ENCODE measurements at places on chromosomes 3 and 15.
A peak's percentile ranks its signal among the peaks of the same experiment; 100 is the strongest.

- DNase-seq, result peak; percentile 83
These were observed 15.2 kb downstream of the SSUH2 start for GRCh38 chr3:8629151-8630021.

DNA sequence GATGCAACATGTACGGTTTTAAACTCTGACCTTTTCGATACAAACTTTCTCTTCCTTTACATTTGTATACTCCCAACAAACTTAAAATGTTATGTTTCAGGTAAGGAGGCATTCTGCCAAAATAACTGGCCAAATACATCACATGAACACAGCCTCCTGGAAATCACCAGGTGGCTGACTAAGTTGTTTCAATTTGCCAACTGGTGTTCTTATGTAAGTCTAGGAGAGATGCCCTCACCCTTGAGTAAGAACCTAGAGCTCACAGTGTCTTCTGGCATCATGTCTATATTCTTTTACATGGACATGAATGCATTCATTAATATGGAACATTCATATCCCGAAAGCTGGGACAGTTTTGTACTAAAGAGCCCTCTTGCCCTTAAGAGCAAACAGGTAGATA, 341.1 kb upstream of the NR2F2 start:
- DNase-seq, result no peak

- no peak for DNase-seq
These were observed 224.0 kb upstream of the ARHGEF26 start for GRCh38 chr3:153897025-153897723.

DNA sequence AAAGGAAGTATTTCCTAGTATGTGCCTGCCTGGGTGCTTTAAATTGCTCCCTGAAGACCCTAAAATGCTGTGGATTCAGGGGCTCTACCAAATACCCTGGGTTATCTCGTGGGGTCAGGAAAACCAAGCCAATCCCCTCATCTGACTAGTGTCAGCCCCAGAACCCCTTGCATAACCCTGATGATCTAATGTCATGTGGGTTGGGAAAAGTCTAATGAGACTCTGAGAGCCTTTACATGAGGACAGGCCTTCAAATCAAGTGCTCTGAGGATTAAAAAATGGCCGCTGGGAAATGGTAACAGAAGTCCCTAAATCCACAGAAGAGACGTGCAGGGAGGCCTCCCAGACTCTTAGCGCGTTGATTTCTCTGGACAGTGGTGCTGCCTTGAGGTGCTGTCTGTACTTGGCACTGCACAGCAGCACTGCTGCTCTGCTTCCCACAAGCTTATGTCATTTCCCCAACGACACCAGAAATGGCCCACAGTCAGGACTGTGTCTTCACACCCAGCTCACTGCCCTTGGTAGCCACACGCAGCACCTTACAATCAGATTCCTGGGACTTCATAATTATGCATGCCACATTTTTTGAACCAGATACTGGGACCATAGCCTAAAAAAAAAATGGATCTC, 16.6 kb downstream of the EIF4E3 start:
- DNase-seq, result no peak

DNA sequence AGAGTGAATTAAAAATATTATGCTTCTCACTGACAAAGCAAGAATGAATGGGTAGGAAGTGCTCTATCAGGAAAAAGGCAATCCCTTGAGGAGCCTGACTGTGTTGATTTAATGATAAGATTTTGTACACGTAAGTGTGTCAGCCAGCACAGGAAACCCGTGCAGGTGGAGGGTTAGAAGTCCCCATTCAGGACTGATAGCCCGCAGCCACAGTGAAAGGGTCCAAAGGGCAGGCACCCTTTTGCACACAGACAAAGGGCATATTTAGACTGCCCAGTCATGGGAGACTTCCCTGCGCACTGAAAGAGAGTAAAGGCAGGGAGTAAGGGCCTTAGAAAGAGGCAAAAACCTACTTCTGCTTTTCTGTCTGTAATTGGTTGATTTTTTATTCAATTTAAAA, 26.4 kb upstream of the SKIL start:
- no peak for DNase-seq

GRCh38 chr3:143002083-143002712, 828 bp downstream of the U2SURP start:
- peak; percentile 21 for DNase-seq

GRCh38 chr3:9399746-9400145, 2.3 kb downstream of the SETD5 start:
- DNase-seq, result peak; percentile 37

DNA sequence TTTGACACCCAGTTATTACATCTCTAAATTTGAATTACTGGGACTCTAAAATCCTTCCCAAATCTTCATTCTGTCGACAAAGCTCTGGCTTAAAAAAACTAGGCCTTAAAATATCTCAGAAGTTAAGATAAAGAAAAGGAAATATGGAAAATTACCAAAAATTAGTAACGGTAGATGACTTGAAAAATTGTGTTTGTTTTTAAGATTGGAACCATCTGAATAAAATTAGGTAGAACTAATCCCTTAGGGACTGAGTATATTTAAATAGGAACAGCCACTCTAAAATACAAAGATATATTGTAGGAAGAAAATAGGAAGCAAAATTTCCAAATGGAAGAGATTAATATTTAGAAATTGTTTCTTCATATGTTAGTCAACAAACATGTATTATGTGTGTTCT, 45.1 kb upstream of the CHMP2B start:
- DNase-seq, result no peak

DNA sequence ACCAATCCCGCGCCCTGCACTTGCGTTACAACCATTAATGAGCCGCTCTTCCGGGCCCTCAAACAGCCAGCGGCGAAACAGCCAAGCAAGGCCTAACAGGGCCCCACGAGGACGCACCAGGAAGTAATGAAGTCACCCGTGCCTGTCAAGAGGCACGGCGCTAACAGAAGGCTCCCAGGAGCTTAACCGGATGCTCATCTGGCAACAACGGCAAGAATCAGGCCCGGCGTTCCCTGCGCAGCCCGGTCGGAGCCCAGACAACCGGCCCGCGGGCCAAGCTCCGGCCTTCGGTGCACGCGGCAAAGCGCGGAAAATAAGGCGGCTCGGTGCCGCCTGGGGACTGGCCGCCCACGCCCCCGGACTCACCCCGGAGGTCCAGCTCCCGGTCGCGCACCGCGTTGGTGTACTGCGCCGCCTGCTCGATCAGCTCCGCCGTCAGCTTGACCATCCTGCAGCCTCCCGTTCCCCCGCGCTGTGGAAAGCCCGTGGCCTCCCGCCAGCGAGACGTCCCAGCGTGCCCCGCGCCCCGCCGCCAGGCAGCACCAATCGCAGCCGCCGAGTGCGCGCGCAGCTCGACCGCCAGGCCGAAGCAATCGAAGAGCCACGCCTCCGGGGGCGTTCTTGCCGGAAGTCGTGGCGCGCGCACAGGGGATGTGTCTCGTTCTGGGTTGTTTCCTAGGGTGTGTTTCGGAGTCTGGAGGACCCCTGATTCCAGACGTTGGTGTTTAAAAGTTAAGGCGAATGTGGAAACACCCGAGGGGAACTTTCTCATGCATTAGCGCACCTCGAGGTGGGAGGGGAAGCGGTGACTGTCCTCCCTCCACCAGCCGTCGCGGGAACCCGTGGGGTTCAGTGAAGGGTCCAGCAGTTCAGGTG, at the start of gene SNRPA1:
Gene SNRPA1 (minus strand): TSS at position 518 of the 876 bp plus-strand sequence. CDS start 70 bp downstream, at position 448.
- DNase-seq, result peak; percentile 98

- DNase-seq, result no peak
These were observed 165.7 kb downstream of the MAGI1 start for GRCh38 chr3:65873028-65873427.

- no peak for DNase-seq
These were observed 235.9 kb upstream of the ST8SIA2 start for GRCh38 chr15:92157666-92158298.

DNA sequence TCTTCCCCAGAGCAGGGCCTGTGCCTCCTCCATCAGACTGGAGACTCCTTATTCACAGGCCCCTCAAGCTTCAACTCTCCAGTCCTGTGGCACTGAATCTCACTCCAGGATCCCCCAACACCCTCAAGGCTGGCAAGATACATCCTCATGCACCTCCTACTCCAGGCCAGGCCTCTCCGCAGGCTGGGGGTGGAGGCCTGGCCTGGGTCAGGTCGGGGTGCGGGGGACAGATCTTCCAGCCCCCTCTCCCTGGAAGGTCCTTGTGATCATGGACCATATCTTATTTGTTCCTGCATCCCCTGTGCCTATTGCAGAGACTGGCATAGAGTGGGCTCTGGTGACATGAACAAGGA, 147.3 kb downstream of the SMAD6 start:
- DNase-seq, result no peak

DNA sequence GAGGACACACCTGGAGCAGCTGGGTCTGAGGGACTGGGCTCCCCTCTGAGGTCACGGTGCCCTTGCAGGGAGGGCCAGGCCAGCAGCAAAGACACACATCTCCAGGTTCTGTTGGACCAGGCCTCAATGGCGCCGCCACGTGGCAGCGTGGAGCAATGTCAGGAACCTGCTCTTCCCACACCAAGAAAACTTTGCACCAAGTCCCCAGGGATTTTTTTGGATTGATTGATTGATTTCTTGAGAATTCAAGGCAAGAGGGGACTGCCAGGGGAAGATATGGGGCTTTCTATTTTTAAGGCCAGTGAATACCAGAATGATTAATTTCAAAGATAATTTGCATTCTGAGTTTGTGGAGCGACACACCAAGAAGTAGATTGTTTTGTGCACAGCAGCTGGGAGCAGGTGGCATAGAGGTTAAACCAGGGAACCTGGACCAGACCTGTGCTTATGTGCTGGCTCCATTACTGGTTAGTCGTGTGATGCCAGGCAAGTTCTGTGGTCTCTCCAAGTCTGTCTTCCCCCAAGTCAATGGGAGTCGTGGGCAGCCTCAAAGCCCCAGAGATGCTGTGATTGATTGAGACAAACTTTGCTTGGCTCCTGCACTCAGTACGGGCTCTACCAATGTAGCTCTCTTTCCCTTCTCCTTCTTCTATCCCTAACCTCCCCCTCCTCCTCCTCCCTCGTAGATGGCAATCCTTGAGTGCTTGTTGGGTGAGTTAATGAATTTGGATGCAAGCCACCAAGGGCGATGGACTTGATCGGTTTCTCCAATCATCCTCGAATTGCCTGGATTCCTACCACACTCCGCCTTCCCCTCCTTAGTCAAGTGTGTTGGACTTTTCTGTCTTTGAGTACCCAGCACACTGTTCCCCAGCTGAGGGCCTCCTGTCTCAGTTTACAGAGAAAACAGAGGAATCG, 96.2 kb upstream of the TRPM1 start:
- peak; percentile 67 for DNase-seq

GRCh38 chr15:40079456-40079855, 29.2 kb downstream of the BMF start:
- DNase-seq, result no peak

GRCh38 chr3:197486861-197487260, 68.9 kb downstream of the BDH1 start:
- no peak for DNase-seq

DNA sequence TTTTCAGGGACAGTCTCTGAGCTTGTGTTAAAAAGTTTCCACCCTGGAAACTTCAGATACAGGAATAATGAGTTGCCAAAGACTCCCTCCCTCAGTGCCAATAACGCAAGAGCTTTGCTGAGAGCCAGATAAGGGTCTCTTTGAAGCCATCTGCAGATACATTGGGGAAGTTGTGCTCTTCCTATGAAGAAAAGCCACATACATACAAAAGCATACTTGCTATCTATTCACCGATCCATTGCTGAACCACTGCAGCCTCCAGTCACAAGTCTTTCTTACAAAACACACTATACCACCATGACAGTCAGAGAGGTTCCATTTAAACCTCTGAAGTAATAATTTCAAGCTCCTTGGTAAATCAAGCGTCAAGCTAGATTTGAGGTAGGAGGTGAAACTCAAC, 10.0 kb upstream of the RETNLB start:
- no peak for DNase-seq

- no peak for DNase-seq
These were observed 364.1 kb upstream of the TBL1XR1 start for GRCh38 chr3:177561365-177561764.

DNA sequence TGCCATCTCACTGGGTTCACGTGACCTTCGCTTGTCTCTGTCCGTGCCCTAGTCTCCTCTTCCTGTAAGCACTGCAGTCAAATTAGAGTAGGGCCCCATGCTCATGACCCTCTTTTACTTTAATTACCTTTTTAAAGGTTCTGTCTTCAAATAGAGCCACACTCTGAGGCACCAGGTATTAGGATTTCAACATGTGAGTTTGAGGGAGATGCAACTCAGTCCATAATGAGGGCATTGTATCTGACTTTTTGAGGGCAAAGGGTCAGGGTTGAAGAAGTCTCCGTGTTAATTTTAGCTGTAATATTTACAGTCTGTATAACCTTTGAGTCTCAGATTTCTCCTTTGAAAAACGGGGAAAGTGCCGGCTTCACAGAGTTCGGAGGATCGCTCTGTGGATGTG, 82.9 kb downstream of the CHRNA7 start:
- no peak for DNase-seq

- no peak for DNase-seq
These were observed 294.2 kb upstream of the THBS1 start for GRCh38 chr15:39286706-39287105.

DNA sequence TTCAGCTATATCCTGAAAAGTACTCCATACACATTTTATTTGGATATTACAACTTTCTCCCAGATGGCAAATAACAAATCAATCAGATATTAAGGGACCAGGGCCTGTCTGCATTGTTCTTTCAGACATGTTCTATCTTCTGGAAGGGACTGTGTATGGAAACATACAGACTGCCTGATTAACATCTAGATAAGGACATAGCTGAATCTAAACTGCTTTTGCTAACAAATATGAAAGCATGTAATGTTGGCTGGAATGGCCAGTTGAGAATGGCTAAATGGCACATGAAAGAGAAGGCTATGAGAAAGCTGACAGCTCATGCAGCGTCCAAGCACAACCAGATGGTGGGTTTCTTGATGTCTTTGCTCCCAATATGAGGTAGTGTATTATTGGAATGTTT, 149.4 kb downstream of the CFAP20DC start:
- DNase-seq, result no peak

GRCh38 chr15:25180606-25181292, 226.0 kb downstream of the SNRPN start:
- DNase-seq, result no peak

DNA sequence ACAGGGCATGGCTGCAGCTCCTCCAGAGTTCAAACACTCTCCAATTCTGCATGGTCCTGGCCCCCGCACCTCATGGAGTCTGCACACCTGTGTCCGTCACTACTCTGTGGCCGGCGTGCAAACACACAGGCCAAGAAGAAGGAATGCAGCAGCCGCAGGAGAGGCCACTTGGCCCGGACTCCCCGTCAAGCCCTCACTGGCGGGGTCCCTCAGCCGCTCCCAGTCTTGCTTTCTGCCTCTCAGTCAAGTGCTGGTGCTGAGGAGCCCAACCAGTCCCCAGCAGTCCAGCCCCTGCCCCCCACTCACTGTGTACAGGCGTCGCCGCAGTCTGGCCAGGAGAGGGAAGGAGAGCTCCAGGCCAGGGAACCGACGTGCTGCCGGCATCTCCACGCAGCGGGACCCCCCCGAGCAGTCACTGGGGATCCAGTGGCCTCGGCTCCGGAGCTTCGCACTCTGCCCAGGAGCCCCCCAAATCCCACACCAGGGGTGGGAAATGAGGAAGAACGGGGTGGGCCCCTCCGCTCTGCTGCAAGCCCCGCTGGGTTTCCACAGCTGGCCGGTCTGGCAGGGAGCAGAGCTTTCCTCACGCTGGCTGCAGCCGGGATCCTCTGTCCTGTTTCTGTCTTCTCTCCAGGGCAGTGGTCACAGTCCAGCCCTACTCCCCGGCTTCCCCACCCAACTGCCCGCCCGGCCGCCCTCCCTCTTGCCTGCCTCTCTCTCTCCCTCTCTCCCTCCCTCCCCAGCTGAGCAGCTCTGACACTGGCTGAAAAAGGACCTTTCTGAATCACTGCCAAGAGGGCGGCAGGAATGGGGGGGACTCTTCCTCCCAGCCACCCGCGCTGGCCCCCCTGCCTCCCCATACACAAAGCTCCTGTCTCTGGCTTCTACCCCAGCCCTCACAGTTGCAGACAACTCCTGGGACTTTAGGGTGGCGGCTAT, 16.0 kb downstream of the TNK2 start:
- no peak for DNase-seq

Data from activated CD4-positive, alpha-beta memory T cell treated with anti-CD3 and anti-CD28 coated beads for 36 hours (primary cell).